GM13976 (cell line): ENCODE measurements at places on chromosomes 3 and 15.

GRCh38 chr3:184142199-184142598 lies 7.0 kb downstream of the EIF2B5 start:
- no peak for DNase-seq

DNA sequence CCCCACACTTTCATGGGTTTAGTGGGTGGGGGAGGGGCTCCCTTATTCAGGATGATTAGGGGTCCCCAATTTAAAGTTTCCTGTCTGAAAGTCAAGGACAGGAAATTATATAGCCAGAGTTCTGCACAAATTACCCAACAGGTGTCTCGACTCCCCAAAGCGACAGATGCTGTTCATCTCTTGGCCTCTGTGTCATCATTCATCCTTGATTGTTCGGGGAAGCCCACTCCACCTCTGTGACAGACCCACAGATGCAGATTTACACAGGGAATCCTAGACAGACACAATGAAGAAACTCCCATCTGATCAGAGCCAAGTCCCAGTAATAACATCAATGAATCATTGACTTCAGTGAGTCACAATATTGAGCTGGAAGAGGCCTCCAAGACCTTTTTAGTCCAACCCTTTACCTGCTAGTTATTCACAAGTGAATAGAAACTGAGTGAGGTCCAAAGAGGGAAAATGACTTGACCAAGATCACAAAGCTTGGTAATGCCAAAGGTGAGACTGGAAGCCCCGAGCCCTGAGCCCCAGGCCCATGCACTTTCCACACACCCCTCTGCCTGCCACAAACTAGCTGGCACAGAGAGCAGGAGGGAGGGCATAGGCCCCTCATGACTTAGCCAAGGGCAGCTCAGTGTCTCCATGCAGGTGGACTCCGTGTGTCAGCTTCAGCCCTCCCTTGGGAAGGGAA lies 7.9 kb upstream of the SRP14 start:
- no peak for DNase-seq

GRCh38 chr3:158097593-158098308 lies 8.5 kb downstream of the SHOX2 start:
- DNase-seq, result peak; percentile 93

DNA sequence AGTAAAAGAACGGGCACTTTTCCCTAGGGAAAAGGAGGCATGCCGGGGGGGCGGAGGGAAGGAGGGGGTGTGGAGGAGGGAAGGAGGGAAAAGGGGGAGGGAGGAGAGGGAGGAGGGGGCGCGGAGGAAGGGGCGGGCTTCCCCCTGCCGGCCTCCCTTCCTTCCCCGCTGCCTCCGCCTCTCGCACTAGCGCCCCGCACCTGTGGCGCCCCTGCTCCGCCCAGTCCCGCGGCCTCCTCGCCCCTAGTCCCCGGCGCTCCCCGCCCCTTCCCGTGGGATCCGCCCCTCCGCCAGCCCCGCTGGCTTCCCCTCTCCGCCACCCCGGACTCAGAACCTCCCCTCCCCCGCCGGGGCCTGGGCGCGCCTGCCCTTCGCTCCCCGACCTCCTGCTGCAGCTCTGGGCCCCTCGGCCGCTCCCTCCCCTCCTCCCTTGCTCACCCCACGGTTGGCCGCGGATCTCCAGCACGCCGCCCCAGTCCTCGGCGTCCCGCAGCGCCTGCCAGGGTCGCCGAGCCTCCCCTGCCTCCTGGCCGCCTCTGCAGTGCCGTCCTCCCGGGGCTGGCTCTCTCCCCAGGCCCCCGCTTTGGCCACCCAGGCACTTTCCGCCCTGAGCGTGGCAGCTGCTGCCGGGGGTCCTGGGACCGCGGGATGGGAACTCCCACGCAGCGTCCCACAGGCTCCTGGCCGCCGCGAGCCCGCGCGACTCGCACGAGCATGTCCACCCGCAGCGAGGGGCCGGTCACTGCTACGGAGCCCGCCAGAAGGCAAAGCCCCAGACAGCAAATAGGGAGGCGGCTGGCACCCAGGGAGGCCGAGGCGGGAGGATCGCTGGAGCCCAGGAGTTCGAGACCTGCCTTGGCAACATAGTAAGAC lies 147.4 kb downstream of the TJP1 start:
- no peak for DNase-seq

DNA sequence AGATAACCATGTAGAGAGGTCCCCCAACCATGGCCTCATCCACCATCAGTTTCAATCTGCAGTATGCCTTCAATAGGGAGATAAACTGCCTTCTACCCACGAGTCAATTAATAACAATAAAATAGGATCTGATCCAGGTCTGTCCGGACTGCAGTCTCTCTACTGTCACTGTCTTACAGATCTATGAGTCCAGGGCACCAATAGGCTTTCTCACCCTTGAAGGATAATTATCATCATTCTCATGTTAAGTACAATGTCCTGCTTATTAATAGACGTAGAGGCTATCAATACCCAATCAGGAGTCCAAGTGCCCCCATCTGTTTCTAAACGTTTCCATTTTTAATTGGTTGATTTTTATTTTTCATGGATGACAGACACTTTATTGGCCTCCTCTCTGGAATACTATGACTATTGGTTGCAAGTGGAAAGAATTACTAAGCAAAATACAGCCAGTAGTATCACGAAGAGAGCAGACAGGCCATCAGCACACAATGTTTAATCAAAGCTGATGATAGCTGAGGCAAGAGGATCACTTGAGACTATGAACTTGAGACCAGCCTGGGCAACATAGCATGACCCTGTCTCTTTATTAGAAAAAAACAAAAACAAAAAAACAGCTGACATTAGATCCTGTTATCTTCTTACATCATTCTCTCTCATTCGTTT lies 480.7 kb downstream of the MAGI1 start:
- DNase-seq, result no peak

GRCh38 chr3:56769116-56769707 lies 32.5 kb downstream of the ARHGEF3 start:
- DNase-seq, result no peak

DNA sequence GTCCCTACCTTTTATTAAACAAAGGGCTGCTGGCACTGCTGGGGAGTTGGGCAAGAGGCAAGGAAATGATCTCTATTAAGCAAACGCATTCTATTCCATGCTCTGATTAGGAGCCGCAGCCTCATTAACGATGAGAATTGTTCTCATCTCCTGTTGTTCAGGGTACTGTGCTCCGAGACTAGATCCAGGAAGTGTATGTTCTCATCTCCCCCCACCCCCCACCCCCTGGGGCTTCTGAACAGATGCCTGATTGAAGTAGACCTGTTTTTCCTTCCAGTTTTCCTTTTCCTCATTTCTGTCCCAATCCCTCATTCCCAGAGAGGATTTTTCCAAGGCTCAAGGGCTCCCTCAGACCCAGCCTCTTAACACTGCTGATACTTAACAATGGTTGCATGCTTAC lies 81.6 kb upstream of the FEZF2 start:
- DNase-seq, result no peak

- no peak for DNase-seq
These were observed 320.4 kb downstream of the CTNNB1 start for GRCh38 chr3:41519746-41520145.

GRCh38 chr15:67300266-67301025 lies 45.9 kb downstream of the IQCH start:
- no peak for DNase-seq

DNA sequence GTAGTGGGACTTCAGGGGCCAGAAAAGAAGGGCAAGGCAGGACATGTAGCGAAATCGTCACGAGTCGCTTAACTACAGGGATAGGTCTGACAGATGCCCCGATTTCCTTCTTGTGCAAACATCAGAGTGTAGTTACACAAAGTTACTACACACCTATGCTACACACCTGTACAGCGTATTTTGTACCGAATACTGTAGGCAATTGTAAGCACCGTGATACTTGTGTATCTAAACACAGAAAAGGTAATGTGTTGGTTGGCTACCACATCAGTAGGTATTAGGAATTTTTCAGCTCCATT lies 515 bp upstream of the MTHFS start:
- DNase-seq, result no peak

DNA sequence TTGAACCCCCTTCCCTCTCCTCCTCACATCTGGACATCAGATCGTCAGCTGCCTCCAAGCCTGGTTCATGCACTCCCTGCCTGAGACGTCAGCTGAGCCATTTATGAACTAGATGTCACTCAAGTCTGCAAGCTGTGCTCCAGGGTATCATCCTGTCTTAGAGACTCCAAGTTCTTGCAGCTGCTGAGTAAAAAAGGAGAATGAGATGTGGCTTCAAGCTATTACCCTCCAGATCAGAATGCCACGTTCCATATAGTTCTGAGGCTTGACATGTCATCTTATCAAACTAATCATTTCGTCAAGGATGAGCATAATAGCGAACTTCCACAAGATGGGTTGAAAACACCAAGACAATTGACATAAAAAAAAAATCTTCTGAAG lies 766.3 kb downstream of the TBL1XR1 start:
- DNase-seq, result no peak

DNA sequence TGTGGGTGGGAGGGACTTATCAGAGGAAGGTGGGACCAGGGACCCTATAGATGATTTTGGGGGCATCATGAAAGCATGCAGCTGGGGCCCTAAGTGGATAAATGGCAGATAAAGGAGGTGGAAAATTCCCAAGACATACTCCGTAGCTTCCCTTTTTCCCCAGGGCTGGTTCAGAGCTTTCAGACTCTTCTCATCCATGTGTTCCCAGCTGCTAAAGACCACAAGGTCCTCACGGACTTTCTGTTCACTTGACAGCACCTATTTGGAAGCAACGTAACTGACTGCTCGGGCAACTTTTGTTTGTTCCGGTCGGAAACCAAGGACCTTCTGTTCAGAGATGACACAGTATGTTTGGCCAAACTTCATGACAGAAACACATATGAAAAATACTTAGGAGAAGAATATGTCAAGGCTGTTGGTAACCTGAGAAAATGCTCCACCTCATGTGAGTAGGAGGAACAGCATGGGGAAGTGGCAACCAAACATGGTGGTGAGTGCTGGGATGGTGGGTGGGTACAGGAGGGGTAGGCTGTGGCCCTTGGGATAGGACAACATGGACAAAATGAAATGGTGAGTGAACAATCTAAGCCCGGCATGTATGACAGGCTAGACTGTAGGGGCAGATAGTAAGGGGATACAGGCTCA lies 28.7 kb upstream of the SRPRB start:
- DNase-seq, result no peak

- peak; percentile 58 for DNase-seq
These were observed 636 bp downstream of the TBC1D21 start for GRCh38 chr15:73873889-73874511.

GRCh38 chr3:108124337-108125152 lies 33.7 kb upstream of the CD47 start:
- DNase-seq, result peak; percentile 58

DNA sequence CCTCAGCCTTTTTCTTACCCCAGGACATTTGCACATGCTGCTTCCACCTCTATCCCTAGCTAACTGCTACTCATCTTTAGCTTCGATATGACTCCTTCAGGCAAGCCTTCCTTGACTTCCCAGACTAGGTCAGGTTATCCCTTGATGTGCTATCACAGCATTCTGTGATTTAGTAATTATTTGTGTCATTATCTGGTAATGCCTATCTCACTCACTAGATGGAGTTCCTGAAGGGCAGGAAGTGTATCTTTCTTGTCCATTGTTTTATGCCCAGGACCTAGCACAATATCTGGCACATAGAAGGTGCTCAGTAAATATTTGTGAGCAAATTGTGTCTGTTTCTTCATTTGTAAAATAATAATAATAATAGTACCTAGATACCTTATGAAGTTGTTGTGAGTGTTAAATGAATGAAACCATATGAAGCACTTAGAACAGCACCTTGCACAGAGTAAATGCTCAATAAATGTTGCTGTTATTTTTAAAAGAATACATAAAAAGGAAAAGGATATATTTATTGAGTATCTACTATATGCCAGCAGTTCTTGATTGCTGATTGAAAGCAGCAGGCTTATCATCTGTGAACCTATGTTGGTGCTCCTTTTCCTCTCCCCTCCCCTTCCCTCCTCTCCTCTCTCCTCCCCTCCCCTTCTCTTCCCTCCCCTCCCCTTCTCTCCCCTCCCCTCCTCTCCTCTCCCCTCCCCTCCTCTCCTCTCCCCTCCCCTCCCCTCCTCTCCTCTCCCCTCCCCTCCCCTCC lies 31.5 kb downstream of the SQOR start:
- DNase-seq, result no peak

DNA sequence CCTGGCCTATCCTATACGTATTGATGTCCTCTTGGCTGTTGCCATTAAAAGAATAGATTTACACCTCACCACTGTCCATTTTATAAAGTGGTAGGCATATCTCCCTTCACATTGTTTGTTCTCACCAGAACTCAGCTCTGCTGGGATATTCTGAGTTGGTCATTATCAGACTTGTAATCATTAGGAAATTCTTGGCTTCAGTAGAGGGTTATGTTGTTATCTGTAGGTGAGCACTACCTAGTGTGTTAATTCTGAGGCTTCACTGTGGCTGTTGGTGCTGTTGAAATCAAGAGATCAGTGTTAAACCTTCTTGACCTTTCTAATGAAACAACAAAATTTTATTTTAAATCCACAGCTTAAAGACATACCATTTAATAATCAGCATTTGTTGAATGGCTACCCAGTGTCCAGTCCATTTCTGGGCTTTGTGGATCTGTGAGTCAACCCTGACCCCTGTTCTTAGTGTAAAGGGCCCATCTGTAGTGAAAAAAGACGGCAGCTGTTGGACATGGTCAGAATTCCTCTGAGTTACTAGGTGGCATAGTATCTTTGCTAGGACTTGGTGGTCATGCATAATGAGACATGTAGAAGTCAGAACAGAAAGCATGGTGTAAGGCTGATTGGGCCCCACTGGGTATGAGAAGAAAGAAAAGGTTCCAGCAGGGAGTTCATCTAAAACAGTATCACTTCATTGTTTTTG lies 32.9 kb upstream of the P4HTM start:
- DNase-seq, result no peak

GRCh38 chr3:49750056-49750455 lies 26.3 kb upstream of the GMPPB start:
- DNase-seq, result no peak

- DNase-seq, result no peak
These were observed 82.6 kb upstream of the CSPG5 start for GRCh38 chr3:47661121-47661752.

DNA sequence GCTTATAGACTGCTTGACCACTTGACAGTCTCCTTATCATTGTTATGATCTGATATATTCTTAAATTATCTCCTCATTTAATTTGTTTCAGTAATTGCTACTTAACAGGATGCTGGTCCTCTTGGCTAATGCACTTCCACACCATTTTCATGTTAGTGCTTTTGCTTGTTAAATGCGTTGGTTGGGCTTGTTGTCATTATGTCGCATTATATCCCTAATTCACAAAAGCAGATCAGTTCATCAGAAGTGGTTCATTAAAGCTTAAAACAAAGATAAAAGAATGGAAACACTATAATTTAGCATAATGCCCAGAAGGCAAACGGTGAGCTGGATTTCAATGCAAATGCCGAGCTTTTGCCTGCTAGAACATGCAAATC lies 17.1 kb upstream of the EHHADH start:
- DNase-seq, result no peak

GRCh38 chr15:93428150-93428549 lies 339.1 kb upstream of the RGMA start:
- DNase-seq, result no peak
